ENCODE measurements at places on chromosomes 6 and 20.

DNA sequence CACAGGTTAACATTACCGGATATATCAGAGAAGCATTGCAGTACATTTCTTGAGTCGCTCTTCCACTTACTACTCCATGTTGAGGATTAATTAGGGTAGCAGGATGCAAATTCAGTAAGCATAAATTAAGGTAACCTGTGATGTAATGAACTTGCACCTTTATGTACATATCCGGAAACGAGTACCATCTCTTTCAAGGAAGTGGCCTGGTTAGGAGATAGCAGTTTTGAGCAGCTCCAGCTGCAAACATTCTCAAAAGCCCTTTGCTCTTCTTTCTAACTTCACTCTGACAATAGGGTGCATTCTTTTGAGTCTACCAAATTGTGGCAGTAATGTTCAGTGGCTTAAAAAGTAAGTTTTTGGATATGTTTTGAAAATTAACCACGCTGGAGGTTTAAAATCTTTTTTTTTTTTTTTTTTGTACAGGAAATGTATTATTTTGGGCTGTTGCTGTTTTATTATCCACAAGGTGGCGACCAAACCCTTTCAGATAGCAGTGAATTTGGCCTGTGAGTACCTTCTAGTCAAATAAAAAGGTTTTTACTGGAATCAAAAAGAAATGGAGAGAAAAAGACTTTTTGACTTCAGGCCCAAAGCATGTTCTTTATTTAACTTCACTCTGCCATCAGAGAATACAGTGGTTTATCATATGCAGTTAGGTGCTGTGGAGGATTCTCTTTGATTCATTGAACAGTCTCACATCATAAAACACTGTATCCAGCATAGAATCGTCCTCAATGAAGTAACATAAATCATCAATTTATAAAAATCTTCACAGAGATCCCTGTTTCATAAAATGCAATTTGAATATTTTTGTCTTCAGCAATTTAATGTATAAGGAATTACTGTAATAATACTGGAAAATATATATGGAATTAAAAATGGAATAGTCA is 8.9 kb downstream of the FAM217B start:
- DNase-seq, result no peak

- DNase-seq, result no peak
Observed at GRCh38 chr6:137024237-137024990, 20.4 kb downstream of the IL20RA start.

DNA sequence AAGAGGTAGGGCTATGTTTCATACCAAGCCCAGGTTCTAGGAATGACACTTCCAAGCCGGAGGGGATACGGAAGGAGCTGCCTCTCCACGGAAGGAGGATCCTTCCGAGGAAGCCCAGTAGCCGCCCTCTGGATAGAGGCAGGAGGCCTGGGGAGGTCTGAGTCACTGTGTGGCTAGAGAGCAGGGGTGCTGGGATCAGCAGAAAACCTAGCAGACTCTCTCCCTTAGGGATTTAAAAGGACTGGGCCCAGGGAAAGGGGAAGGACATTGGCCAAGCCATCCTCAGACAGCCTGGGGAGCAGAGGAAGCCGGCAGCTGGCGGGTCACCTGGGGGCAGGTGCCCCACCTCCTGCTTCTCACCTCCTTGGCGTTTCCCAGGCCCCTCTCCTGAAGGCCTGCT is 36.6 kb upstream of the NFATC2 start:
- no peak for DNase-seq

- DNase-seq, result no peak
Observed at GRCh38 chr6:129050086-129050485, 167.1 kb downstream of the LAMA2 start.

- no peak for DNase-seq
Observed at GRCh38 chr6:8506126-8506525, 70.8 kb upstream of the SLC35B3 start.

- no peak for DNase-seq
Observed at GRCh38 chr6:106084106-106084988, 1.8 kb upstream of the PRDM1 start.

GRCh38 chr20:25195962-25196785 is 662 bp downstream of the ENTPD6 start:
- DNase-seq, result no peak

DNA sequence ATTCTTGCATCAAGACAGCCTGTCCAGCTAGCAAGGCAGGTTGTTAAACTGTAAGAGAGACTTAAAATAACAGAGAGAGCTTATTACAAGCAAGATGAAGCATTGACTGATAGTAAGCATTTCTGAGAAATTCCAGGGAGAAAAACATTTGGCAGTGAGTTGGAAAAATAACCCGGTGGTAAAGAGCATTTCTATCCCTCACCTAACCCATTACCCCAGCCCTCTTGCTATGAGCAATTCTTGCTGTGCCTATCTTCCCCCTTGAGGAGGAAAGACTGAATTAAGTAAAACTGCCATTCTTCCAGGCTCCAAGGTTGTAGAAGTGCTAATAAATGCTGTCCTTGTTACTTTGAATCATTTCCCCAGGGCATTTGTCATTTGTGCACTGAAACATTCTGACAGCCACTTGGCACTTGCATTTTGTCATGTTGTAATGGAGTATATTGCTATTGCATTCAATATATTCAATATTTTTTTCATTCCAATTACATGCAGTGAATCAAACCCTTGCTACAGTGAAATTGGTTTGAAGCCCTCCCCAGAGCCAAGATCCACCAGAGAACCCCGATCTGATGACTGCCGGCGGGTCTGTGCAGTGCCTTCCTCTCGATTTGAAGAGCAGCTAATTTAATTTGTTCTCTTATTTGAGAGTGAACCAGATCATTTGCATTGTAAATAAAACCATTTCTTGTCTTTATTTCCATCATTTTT is 291.1 kb downstream of the HIVEP2 start:
- DNase-seq, result no peak

DNA sequence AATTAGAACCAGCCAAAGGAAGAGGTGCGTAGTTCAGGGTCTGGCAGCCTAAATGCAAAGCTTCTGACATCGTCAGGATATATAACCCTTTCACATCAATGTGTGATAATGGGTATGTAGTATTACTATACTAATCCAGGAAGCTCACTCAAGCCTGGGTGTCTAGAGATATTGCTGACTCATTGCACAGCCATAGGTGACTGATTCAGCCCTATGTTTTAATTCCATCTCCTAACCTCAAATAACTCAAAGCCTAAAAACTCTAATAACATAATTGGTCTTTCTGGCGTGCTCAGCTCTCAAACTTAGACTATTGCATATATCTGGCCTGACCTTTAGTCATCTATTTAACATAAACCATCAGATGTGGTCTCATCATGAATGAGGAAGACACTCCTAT is 658.4 kb downstream of the TBC1D32 start:
- DNase-seq, result no peak

DNA sequence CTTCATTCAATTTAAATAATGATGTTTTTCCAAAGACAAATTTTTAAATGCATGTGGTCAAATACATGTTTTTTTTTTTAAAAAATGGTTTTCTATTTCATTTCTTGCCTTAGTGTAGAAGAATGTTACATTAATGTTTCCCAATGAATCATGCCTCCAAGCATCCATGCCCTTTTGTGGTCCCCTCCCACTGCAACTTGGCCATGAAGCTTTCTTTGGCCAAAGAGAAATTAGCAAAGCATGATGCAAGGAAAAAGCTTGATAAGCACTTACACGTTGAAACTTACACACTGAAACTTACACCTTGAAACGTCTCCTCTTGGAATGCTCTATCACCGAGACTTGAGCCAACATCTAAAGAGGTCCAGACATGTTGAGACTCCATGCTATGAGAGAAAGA is 93.0 kb upstream of the ELOVL5 start:
- DNase-seq, result no peak

GRCh38 chr20:5871459-5872410 is 78.6 kb downstream of the TRMT6 start:
- DNase-seq, result no peak

GRCh38 chr6:94238868-94239267 is 819.5 kb upstream of the EPHA7 start:
- DNase-seq, result no peak

DNA sequence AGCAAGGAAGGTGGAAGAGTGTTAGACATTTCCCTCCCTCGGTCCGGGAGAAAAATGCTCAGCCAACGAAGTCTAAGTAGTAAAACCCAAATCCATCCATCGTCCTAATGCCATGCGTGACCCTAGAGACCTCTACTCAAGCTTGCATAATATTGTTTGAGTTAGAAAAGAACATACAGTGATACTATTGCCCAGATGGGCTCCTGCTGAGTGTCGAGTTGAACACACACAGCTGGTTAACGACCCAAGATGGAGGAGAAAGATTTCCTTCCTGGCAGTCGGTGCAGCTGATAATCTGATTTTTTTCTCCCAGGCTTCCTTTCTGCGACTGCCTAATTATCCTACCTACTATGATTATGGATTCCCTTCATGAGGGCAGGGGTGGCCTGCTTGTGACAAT is 164.4 kb upstream of the KCNG1 start:
- no peak for DNase-seq

- no peak for DNase-seq
Observed at GRCh38 chr6:53115741-53116140, 32.9 kb downstream of the GCM1 start.

- no peak for DNase-seq
Observed at GRCh38 chr20:17161673-17162481, 65.0 kb upstream of the PCSK2 start.

GRCh38 chr6:165721356-165721755 is 58.3 kb upstream of the PDE10A start:
- no peak for DNase-seq

- DNase-seq, result no peak
Observed at GRCh38 chr6:68559716-68560115, 75.4 kb upstream of the ADGRB3 start.

DNA sequence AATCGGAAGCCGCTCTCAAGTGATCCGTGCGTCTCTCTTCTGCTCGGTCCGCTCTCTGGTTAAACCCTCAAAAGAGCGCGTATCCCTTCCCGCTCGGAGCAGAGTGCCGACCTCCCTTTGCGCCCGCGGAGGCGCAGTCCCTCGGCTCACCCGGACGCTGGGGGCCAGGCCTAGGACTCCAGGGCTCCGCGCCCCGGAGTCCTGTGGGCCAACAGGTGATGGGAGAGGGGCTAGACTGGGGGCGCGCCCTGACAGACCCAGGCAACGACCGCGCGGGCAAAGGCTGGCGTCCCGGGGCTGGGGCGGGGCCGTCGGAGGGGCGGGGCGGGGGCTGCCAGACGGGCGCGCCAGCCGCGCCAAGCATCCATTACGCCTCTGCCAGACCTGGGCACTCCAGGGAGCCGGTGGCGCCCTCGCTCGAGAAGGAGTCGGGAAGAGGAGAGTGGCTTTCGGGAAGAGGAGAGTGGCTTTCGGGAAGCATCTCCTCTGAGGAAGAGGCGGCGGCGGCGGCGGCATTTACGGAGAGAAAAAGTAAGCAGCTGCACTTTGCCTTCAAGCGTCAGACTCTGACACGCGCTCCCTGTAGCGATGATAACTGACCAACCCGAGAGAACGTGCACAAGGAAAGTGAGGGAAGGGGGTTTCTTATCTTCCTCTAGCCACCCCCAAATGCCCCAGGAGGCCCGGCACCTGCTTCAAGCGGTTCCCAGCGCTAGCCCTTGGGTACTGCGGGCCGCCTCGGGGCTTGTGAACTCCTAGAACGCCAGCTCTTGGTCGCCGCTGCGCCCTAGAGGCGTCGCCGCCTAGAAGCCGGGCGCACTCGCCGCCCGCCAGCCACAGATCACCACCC is 2.6 kb downstream of the EPHA7 start:
- DNase-seq, result no peak

Measured in activated B cell treated with CpG ODN at 0.5 μM for 24 hours (primary cell).